ENCODE measurements at places on chromosomes 3 and 15.

DNA sequence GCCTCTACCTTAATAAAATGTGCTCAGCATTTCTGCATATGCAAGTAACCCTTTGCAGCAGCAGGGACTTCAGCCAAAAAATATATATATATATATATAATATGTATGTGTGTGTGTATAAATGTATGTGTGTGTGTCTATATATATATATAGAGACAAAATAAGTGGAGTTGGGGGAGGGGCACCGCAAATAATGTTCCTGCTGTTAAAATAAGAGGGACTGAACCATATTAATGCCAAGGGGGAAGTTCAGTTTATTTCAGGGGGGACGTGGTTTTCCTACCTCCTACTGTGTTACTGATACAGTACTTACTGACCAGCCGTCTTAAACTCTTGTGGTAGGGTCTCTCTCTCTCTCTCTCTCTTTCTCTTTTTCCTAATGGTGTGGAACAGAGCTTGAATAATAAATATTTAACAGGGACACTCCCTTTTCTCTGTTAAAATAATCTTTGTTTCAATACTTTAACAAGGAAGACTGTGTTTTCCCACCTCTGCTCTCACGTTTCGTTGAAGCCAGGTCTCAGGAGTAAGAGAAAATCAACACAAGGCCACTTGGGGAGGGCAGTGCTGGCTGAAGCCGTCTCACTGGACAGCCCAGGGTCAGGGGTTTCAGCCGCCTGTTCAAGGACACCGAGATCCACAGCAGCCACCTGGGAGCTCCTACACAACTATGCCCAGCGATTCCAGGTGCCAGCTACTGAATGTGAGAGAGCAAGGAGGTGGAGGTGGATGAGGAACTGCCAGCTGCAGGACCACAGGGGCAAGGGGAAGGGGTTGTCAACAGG is 42.8 kb upstream of the ADAMTSL3 start:
- DNase-seq: no peak

GRCh38 chr3:152328841-152329240 is 60.1 kb downstream of the MBNL1 start:
- no peak for DNase-seq

DNA sequence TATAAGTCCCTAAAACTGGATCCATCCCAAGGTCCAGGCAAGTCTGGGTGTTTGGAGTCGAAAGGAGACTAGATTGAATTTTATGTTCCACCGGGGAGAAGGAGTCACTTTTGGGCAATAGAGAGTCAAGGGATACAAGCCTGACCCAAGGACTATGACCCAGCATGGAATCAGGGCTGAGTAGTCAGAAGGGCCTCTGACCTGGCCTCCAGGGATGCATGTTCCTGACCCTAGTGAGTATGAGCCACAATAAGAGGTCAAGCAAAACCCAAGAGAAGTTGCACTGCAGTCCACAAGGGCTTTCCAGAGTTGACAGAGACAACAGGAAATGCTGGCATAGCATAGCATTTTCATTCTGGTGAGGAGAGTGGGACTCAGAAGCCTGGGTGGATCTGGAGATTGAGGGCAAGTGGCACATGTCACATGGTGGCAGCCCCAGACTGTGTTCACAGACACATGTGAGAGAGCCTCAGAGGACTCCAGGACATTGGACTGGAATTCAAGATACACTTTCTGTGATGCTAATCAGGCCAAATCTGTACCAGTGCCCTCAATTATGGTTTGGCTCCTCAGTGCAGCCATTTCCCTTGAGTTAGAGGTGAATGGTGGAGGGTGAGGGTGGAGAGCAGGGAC is 66.9 kb downstream of the TFG start:
- DNase-seq: no peak

GRCh38 chr3:150271591-150271960 is 136.5 kb upstream of the TSC22D2 start:
- no peak for DNase-seq

GRCh38 chr3:20123131-20123652 is 62.8 kb downstream of the SGO1 start:
- DNase-seq: no peak

GRCh38 chr15:65101891-65102708 is 12.9 kb downstream of the UBAP1L start:
- DNase-seq: no peak

DNA sequence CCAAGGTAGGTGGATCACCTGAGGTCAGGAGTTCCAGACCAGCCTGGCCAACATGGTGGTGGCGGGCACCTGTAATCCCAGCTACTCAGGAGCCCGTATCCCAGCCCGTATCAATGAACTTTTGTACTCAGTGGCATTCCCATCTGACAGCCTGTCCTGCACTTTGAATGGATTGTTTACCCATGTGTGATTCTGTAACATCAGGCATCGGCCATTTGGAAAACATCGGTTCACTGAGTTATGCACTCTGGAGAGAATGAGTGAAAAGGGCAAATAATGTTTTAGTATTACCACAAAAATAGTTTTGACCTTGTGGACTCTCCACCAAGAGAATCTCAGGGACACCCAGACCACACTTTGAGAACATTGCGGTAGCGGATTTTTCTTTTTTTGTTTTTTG is 13.6 kb downstream of the KLHL25 start:
- DNase-seq: no peak

DNA sequence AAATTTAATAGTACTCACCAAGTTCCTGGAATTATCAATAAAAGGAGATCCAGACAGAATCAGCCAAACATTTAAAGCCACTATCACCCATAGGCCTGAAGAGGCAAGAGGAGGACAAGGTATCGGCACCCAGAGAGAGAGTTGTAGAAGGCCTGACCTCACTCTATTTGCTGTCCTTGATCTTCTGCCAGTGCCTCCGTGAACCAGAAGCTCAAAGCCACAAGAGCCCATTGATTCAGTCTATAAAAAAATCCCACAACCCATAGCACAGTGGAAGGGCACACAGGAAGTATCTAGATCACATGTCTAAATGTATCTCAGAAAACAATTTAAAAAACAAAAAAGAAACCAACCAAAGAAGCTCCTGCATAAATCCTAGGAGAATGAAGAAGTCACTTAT is 68.6 kb upstream of the FAM174B start:
- no peak for DNase-seq

DNA sequence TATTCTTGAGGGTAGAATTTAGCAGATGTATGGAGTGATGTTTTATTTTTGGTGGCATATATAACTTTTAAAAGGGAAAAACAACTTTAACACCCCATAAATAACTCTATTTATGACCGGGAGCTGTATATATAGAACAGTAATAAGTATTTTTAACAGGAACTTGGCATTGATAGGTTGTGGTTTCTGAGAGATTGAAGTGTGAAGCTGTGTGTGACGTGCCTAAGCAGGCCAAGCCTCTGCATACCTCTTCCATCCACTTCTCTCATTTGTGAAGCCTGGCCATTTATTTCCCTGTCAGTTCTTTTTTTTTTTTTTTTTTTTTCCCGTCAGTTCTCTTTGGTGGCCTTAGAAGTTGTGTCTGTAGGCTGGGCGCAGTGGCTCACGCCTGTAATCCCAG is 23.0 kb downstream of the RBM5 start:
- DNase-seq: no peak

DNA sequence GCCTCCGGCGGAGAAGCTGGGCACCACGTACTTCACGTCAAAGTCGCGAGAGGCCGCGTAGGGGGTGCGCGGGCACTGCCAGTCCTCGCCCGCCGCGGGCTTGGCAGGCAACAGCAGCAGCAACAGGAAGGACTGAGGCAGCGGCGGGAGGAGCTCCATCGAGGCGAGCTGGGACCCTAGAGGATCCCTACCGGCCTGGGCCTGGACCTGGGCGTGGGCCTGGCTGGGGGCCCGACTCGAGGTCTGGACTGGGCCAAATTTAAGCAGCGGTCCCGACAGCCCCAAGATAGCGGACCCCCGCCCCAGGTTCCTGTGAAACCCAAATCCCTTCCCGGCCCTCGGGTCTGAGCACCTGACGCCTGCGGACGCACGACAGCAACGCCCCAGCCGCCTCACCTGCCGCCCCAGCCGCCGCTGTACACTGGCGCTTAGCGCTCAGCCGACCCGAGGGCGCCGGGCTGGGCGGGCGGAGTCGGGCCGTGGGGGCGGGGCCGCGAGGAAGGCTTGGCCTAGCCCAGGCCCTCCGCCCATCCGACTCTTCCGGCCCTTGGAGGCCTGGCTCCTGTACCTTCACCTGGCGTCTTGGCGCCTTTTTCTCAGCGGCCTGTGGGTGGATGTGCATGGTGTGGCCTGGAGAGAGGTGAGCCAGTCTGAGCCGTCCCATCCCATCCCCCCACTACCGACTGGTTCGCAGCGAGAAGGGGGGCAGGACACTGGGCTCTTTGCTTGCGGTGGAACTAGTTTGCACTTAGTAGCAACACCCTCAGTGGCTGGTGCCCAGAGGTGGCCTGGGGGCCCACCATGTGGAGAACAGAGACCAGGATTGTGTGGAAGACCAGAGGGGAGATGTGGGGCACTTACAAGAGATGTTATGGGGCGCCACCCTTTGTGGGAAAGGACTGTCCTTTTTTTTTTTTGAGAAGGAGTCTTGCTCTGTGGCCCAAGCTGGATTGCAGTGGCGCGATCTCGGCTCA is at the start of gene MST1R:
Gene MST1R (minus strand): TSS at position 423 of the 974 bp plus-strand sequence. CDS start 264 bp downstream, at position 159.
- peak; percentile 84 for DNase-seq

DNA sequence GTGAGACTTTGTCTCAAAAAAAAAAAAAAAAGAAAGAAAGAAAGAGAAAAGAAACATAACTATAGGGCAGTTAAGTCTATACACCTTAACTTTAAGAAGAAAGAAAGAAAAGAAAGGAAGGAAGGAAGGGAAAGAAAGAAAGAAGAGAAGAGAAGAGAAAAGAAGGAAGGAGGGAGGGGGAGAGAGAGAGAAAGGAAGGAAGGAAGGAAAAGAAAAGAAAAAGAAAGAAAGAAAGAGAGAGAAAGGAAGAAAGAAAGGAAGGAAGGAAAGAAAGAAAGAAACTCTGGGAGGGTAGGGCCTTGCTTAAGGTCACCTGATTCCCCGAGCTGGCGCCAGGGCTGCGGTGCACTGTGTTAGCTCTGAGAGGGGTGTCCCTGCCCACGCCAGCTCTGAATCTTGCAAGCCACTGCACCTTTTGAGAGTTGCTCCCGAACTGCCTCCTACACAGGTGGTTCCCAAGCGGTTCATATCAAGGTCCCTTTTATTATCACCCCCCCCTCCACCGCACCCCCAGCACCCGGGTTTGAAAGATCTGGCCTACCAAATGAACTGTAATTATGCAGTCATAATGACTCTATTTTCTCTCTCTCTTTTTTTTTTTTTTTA is 39.2 kb upstream of the VPS8 start:
- no peak for DNase-seq

- DNase-seq: no peak
Measured at GRCh38 chr3:146625186-146625775, 20.1 kb upstream of the PLSCR5 start.

GRCh38 chr3:189038773-189039745 is 132.7 kb upstream of the TPRG1 start:
- no peak for DNase-seq

DNA sequence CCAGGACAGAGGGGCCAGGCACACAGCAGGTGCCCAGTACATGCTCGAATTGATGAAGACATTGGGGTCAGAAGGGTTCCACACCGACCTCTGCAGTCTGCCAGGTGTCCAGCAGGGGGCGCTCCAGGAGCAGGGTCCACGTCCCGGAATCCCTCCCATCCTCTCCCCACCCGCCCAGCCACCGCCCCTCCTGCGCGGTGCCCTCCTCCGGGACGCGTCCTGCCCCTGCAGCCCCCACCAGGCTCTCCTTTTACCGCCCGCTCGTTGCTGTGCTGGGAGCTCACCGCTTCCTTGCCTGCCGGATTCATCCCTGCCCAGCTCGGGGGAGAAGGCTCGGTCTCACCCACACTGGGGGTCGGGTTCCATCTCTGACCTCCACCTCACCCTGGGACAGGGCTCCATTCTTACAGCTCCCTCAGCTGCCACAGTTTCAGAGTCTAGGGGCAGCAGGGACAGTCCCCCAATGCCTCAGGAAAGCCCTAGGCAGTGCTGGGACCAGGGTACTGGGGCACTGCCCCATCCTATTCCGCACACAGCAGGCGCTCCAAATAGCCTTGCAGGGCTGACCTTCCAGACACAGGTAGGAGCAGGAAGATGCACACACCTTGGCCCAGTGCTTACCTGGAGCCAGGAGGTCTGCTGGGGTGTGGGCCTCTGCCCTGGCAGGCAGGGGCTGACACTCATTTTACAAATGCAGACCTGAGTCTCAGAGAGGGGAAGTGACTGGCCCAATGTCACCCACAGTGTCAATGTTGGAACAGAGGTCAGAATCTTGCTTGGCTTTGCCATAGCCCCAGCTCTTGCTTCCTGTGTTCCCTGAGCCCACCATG is 31.0 kb downstream of the GRIP2 start:
- DNase-seq: no peak

DNA sequence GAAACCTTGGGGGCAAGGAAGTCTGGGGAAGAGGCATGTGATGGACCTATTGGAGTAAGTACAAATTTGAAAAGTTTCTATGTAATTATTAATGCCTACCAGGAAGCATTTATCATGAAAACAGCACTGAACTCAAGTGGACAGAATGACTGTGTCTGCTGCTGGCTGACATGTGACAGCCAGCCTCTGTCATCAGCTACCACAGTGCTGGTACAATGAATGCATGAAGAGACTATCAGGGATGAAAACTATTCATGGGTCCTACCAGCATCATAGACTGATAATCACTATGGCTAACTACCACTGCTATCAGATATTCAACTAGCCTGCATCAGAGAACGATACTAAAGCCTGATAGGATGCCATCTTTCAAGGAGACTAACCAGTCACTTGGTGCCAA is 193.5 kb downstream of the RAP2B start:
- DNase-seq: no peak

DNA sequence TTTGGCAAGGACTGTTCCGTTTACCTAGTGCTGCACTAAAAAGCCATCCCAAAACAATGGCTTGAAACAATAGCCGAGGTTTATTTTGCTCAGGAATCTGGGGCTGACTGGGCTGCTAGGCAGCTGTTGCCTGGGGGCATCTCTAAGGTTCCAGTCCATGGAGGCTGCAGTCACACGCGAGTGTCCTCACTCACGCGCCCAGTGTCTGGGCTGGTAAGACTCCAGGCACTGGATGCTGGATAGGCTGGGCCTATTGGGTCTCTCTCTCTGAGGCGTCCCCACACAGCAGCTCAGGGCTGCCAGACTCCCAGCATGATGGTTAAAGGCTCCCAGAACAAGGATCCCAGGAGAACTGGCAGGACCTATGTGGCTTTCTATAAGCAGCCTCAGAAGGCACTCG is 34.2 kb downstream of the ALS2CL start:
- DNase-seq: no peak

All from NCI-H187 (cell line).